Transverse colon (tissue), 4 donors: ENCODE measurements at places on chromosomes 1 and 21. TPM values are rescaled to one million over a fixed set of nuclear protein-coding genes. Genes with fewer than 3 reads are reported as not detected.

- no peaks in the 10 kb centered on the region for H3K27me3 ChIP-seq
- no peak overlapping the region for H3K4me3 ChIP-seq
- no peak for DNase-seq
These were observed 32.1 kb downstream of the LAMC2 start for GRCh38 chr1:183218027-183218618.

- no peak for DNase-seq
- no peak overlapping the region for H3K4me3 ChIP-seq
- H3K27me3 ChIP-seq: no peaks in the 10 kb centered on the region
- no peaks in the 10 kb centered on the region for H3K4me1 ChIP-seq
- H3K36me3 ChIP-seq: no peaks in the 10 kb centered on the region
These were observed 105.4 kb upstream of the KCNK2 start for GRCh38 chr1:214977110-214977509.

DNA sequence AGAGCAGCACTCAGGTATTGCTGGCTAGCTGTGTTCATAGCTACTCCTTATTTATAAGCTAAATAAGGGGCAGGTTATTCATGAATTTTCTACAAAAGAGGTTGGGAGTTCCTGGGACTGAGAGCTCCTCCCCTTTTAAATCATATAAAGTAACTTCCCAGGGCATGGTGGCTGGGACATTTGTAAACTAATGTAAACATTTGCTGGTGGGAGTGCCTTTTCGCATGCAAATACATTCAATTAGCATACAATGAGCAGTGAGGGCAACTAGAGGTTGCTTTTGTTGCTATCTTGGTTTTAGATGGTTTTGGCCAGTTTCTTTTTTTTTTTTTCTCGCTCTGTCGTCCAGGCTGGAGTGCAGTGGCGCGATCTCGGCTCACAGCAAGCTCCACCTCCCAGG, 43.4 kb downstream of the GNPAT start:
- no peaks in the 10 kb centered on the region for H3K36me3 ChIP-seq
- no peak overlapping the region for H3K4me3 ChIP-seq
- H3K4me1 ChIP-seq: no peaks in the 10 kb centered on the region
- H3K27ac ChIP-seq: no peak overlapping the region
- H3K27me3 ChIP-seq: no peaks in the 10 kb centered on the region
- DNase-seq: no peak

Gene RGSL1
- not detected for total RNA-seq

DNA sequence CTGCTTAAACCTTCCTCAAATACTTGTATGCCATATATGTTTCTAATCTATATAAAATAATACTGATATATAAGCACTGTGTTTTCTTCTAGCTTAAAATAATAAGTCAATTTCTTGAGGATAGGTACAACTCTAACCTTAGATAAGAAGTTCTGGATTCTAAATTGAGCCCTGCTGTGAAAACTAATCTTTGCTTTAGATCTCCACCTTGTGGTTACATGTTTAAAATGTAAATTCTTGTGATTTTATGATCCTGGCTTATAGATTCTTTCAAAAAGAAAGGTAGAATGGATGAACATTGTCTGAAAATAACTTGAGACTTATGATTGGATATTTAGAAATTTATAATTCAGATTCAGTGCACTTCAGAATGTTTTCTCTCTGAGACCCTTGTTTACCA, 38.9 kb upstream of the HMCN1 start:
- no peak overlapping the region for H3K4me3 ChIP-seq
- peaks cover 15% of the 10 kb centered on the region for H3K4me1 ChIP-seq
- no peaks in the 10 kb centered on the region for H3K36me3 ChIP-seq
- no peak for DNase-seq
